ENCODE measurements at places on chromosomes 11 and 22.
A peak's percentile ranks its signal among the peaks of the same experiment; 100 is the strongest.

DNA sequence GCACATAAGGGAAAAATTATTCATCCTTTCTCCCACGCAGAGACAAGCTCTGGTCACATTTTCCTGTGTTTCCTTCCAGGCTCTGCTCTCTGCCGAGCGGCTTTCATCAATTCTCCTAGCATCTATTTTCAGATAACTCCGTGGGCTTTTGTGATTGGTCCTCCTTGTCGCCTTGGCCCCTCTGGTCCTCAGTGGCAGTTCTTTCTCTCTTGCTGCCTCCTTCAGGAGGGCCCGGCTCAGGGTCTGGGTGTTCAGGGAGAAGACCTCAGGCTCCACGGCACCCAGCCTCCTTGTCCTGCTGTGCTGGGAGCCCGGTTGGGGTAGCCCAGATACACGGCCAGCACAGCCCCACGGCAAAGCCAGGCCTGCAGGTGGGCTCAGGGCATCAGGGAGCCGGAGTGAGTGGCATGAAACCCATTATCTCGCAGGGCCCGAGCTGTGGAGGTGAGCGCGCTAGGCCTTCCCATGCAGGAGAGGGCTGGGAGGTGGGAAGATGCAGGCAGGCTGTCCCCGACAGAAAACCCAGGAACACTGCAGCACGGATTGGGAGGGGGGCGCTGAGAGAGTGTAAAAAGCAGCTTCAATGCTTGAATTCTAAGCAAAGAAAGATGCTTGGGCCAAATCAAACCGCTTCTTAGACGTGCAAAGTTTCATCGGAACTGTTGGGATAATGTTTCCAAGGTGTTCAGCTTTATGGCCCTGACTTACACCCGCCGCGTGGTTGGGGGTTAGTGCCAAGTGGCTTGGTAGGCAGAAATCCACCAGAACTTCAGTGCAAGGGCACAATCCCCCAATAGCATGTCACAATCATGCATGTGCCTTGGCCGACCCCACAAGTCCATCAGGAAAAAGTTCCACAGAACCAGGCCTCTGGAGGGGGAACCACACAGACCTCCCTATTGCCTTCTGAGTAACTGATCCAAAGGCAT lies 81.9 kb upstream of the WNT7B start:
- DNase-seq, result no peak

DNA sequence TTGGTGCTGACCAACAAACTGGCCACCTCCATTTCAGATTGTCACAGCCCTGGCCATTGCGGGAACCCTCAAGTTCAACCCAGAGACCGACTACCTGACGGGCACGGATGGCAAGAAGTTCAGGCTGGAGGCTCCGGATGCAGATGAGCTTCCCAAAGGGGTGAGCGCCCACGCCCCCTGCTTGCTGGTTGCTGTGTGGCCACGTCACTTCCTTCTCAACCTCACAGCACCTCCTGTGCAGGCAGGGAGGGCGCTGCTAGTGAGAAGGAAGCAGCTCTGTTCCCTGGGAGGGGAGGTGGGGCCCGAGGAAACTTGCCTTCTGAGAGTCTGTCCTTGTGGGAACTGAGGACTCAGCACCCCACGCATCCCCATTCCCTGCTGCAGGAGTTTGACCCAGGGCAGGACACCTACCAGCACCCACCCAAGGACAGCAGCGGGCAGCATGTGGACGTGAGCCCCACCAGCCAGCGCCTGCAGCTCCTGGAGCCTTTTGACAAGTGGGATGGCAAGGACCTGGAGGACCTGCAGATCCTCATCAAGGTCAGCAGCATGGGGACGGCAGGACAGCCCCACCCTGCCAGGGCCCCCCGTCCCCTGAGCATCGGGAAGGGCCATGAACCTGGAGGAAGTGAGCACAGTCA lies 19.3 kb downstream of the POLR3H start:
- peak; percentile 19 for DNase-seq

GRCh38 chr22:42217019-42217751 lies 53.3 kb downstream of the TCF20 start:
- no peak for DNase-seq

DNA sequence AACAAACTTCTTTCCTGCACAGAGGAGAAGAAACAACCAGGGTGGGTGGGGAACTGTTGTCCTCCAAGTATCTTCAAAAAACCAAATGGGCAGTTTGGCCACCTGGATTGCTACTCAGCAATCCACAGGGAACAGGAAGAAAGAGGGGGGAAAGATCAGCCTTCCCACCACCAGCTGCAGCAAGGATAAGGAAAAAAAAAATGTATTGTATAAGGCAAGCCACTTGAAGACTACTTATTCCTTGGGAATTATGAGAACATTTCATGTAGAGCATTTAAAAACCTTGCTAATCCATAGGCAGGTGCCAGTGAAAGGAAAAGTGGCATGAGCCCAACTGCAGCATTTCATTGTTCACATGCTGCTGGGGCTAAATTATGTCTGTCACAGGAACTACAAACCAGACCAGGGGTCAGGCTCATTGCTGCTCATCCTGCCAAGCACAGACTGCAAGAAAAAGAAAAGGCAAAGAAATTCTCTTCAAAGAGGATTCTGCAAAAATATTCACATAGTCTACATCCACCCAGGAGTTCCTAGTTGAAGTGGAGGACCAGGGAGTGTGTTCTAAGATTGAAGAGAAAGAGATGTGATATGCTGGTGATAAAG lies 2.2 kb downstream of the RAB30 start:
- DNase-seq, result no peak

GRCh38 chr11:60831143-60831500 lies 10.8 kb upstream of the CCDC86 start:
- DNase-seq, result peak; percentile 73

- DNase-seq, result no peak
These were observed 902.2 kb downstream of the BRD1 start for GRCh38 chr22:48925450-48925849.

- no peak for DNase-seq
These were observed 29.9 kb downstream of the MN1 start for GRCh38 chr22:27771637-27772036.

GRCh38 chr22:40175611-40176244 lies 2.0 kb upstream of the TNRC6B start:
- no peak for DNase-seq

Data from stimulated activated CD4-positive, alpha-beta T cell treated with anti-CD3 and anti-CD28 coated beads, Interleukin-15, amount 100 ng/mL, for 1 hour (primary cell).